ENCODE measurements at places on chromosomes 2 and 18.

DNA sequence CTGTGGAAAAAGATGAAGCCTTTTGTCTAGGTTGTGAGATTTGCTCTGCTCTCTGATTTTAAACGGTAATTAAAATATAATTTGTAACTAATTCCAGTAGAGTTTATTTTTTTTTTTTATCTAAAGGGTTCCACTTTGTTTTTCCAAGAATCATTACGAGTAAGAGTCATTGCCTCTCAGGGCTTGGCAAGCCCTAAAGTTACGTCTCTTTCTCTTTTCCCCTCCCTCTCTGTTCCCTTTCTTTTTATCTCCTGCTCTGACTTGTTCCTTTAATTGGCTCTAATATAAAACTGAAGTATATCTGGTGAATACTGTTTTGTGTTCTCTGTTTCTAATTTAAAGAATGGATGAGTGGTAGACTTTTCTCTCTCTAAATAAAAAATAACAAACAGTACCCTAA is 75.8 kb downstream of the CALCRL start:
- DNase-seq = no peak

- no peak for DNase-seq
Measured at GRCh38 chr2:3639653-3640052, 18.3 kb upstream of the ALLC start.

- no peak for DNase-seq
Measured at GRCh38 chr2:28449488-28450395, 46.1 kb upstream of the PLB1 start.

DNA sequence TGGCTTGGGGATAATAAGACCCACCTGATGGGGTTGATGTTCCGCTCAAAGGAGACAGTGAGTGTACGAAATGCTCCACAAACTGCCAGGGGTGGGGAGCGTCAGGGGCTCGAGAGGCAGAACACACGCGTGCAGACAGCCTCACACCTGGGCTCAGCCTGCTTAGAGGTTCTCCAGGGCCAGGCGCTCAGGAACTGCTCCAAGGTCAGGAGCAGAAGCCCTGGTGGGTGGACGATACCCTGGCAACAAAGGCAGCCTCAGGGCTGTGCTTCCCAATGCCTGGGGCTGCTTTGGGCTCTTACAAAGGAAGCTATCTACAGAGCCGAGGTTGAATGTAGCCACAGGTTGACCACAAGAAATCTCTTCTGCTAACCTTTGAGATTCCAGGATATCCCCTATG is 114.4 kb downstream of the CLIP4 start:
- no peak for DNase-seq

DNA sequence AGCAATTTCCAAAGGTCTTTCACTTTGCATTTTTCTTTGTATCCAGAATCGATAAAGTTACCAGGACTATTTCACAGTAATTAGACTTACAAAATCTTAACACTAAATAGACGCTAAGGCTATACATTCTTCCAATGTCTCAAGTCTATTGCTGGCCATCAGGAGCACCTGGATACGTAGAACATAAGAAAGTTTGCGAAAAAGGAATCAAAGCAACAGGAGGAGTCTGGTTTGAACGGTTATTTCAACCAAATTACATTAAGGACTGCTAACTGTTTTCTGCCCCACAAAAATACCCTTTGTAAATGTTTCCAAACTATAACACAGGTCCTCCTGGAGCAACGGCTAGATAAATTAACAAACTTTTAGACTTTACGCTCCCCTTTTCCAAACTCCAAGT is 1.4 kb upstream of the HNRNPA3 start:
- DNase-seq = no peak

DNA sequence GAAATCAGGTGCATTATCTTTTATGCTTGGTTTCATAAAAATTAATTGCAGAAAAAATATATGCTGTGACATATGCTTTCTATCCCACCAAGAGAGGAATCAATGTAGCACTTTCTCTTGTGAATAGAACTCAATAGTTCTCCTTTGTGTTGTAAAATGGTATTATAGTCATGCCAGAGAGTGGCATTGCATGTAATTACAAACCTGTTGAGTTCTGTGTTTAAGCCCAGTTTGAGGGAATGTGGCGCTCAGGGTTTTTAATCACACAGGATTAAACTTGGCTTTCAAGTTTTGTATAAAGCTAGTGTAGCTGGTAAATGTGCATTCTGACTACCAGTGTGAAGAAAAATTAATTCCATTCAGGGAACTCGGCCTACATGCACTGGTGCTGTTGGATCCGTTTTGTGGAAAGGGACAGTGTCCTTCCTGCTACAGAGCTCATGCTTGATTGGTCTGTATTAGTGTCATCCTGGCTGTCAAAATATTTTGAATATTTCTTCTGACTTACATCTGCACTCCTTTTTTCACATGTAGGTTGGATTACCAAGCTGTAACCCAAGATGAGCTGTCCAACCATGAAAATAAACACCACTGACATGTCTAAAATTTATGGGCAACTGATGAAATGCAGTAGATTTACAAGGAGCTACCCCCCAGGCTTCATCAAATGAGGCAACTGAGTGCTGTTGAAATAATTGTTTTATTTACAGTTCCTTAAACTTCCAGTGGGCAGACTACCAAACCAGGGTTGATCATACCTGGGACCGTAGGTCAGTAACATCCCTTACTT is 80.3 kb downstream of the SLC4A3 start:
- DNase-seq = no peak

- no peak for DNase-seq
Measured at GRCh38 chr2:180728928-180729559, 251.4 kb upstream of the UBE2E3 start.

DNA sequence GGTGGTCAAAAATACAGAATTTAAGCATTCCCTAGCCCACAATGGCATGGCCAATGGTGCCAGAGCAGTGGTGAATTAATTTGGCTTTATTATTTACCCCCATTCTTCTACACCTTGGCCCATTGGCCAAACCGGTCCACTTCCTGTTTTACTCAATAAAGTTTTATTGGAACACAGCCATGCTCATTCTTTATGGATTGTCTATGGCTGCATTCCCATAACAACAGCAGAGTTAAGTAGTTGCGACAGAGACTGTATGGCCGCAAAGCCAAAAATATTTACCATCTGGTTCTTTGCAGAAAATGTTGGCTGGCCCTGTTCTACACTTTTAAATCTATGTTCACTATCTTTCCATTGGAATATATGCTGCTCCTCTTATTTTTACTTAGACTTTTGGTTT is 130.3 kb upstream of the CCDC68 start:
- DNase-seq = no peak

DNA sequence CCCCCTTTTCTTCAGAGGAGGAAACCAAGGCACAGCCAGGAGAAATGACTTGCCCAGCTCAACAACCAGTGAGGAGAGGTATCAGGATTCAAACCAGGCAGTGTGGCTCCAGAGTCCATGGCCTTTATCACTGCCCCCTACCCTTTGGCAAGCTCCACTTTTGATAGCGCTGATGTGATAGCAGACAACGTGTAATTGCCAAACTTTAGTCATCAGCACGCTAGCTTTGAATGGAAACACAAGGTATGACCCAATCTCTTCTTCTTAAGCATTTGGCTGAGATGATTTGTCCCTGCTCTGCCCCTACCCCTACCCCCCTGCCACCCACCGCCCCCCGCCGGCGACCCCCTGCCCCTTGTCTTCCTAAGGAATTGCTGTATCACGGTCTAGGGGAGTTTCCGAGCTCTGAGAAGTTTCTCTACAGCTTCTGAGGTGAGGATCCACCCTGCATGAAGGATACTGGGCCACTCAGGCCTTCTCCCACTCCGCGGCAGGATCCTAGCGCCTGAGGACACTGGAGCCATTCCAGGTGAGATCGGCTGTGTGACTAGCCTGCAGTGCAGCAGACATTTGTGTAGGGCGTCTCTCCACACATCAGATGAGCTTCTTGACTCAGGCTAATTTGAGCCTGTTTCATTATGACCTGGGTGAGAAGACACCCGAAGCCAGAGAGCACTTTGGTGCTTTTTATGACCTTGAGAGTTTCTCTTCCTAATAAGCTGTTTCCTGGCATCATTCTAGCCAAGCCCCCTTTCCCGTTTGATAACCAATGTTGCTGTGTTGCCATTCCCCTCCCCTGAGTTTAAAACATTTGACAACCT is 75.1 kb upstream of the MAP4K4 start:
- no peak for DNase-seq

DNA sequence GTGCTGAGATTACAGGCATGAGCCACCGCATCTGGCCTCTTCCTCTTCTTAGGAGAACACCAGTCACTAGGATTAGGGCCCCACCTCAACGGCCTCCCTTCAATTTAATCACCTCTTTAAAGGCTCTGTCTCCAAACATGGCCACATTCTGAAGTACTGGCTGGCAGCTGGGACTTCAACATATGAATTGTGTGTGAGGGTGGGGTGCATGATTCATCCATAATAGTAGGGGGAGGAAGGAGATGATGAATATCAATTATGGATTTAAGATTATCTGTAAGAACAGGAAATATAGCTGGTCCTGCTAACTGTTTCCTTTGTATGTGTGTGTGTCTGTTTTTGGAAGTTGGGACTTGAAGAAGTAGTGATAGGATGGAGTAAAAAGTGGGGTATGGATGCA is 14.7 kb upstream of the EPG5 start:
- DNase-seq = no peak

GRCh38 chr18:77969972-77970371 is 720.3 kb downstream of the GALR1 start:
- no peak for DNase-seq

DNA sequence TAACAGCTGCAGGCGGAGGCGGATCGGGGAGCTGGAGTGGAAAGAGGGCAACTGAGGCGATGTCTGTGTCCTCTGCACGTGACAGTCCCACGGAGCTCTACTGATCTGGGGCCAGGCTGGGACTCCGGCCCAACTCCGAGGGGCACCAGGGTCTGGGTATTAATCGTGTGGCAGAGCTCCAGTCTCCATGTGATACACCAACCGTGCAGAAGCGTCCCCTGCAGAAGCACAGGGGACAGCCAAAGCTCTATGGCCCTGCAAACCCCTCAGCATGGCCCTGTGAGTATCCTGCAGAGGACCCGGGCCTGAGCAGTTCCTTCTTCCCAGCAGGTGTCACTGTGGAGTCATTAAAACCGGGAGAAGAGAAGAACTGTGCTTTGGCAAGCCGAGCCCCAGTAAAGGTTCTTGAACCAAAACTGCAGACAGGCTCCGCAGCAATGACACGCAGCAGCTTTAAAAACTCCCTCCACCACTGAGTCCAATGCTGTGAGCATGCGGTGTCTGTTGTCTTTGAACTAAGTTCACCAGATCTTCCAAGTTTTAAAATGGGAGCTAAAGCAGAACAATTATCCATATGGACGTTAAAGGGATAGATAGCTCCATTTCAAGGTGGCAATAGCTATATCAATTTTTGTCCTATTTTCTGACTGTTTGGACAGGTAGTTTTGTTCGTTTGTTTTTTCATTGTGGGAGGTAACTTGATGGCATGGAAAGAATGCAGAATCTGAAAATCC is 79.4 kb downstream of the TMEM182 start:
- DNase-seq = peak; percentile 60

DNA sequence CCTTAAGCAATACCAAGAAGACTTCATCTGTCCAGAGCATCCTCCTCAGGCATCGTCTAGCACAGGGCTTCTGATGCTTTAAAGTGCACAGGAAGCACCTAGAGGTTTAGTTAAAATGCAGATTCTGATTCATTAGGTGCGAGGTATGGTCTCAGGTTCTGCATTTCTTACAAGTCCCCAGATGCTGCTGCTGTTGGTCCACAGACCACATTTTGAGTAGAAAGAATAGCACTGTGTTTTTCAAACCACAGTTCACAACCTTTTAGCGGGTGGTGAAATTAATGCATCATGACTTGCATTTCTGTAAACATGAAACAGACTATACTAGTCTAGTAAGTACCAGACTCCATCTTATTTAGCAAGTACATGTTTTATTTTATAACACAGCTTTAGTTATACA is 134.6 kb downstream of the TMEFF2 start:
- no peak for DNase-seq

- DNase-seq = no peak
Measured at GRCh38 chr18:35713545-35713944, 132.0 kb downstream of the GALNT1 start.

GRCh38 chr2:163752267-163752666 is 16.5 kb upstream of the FIGN start:
- no peak for DNase-seq

DNA sequence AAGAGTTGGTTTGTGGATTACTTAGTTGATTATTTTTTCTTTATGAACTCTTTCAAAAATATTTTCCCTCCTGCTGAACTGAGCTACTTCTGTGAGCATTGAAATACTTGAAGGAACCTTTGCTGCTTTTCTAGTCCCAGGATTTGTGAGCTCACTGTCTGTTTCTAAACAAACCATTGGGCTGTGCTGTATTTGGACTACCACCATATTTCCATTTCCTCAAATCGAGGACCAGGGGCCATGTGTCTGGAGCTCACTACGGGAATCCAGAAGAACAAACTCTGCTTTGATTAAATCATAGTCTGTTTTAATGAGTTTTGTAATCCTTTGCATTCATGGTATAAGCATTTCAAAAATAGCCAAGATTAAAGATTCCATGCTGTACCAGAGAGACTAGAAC is 1.3 kb downstream of the MRPL33 start:
- no peak for DNase-seq

GRCh38 chr18:46098616-46098933 is 479 bp upstream of the ATP5F1A start:
- no peak for DNase-seq

DNA sequence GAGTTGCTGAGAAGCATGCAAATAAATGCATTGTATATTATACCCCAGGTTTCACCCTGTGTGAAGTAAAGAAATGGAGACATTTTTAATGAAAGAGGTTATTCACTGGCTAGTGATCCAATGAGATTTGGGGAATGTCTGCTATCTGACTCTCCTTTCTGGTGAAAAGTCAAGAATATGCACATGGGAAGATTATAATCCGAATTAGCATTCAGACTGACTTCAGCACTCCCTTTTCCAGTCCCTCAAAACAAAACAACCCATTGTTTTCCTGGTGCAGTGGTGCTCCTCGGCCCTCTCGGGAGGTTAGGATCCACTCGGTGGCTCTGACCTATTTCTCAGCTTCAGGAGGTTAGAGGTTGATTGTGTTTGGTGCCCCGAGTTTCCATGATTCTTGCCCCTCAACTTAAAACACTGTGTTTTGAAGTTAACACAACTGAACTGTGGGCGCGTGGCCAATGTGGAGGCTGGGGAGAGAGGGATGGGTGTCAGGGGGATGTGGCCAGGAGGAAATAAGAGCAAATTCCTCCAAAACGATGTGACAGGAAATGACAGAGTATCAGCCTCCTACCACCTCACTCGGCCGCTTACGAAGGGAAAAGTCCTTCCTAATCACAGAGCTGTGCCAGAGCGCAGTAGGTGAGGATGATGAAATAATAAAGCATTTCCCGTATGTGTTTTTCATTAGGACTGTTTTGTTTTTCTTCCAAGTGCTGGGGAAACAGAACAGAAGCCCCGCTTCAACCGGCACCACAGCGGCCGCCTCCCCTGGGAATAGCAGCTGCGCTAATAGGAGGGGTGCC is 440.1 kb downstream of the MTX2 start:
- DNase-seq = no peak

DNA sequence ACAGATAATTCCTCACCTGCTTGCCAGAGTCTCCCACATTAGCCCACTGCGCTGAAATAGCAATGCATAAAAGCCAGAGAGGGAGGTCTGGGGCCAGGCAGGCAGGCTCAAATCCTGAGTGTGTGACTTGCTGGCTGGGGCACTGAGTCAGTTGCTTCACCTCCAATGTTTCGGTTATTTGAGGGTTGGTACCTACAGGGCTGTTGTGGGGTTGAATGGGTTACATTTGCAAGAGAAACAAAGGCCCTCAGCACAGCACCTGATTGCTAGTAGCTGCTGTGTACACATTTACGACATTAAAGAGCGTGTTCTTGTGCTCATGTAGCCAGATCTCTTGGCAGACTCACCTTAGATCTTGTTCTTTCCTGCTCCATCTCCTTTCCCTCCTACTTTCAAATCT is 34.1 kb upstream of the FAM110C start:
- no peak for DNase-seq
